ENCODE measurements at places on chromosomes 6 and 20. TPM values are rescaled to one million over a fixed set of nuclear protein-coding genes. Genes with fewer than 3 reads are reported as not detected.

TTLL9 gene
- total RNA-seq: not detected

TREML1 gene
- not detected for total RNA-seq

FBXO9 gene
- total RNA-seq: 18.9 TPM

MTFR2 gene
- total RNA-seq: 0.76 TPM

PXDC1 gene
- 71.8 TPM for total RNA-seq

DDO gene
- total RNA-seq: 3.3 TPM

MACROD2 gene
- total RNA-seq: 0.25 TPM

GNAS-AS1 gene
- total RNA-seq: under 0.01 TPM

LY6G6C gene
- total RNA-seq: not detected

F13A1 gene
- total RNA-seq: not detected

ARFGEF2 gene
- total RNA-seq: 60.6 TPM

DPPA5 gene
- total RNA-seq: not detected

DSE gene
- total RNA-seq: 6.8 TPM

AIF1 gene
- 0.13 TPM for total RNA-seq

DNA sequence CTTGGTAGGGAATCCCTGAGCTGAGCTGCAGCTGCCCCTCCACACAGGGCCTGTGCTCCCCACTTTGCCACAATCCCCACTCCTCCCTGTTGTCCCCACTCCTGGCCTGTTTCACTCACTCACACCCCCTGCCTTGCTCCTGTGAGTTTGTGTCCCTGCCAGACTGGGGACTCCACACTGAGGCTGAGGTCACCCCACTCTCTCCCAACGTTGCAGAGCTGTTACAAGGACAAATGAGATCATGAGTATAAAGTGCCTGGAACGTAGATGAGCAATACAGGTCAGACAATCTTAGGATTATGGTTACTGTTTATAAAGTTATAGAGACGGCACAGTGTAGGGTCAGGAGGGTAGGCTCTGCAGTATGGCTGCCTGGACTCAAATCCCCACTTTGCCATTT, 426.0 kb upstream of the SULF2 start:
- DNase-seq: no peak

DNA sequence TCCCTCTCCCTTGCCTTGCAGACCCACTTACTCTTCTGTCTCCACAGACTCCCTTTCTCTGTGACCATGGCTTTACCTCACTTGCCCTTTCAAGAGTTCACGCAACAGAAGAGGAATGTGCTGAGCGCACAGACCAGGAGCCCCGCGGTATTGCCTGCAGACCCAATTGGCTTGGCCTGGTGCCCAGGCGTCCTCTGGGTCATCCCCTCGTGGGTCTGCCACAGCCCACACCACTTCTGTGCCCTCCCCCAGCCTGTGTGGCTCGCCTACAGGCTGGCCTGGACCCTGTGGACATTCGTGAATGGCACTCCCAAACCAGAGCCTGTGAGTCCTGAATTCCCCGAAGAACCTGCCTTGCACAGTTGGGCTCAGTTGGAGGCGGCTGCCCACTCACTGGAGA, 15.3 kb upstream of the NINL start:
- no peak for DNase-seq

DNA sequence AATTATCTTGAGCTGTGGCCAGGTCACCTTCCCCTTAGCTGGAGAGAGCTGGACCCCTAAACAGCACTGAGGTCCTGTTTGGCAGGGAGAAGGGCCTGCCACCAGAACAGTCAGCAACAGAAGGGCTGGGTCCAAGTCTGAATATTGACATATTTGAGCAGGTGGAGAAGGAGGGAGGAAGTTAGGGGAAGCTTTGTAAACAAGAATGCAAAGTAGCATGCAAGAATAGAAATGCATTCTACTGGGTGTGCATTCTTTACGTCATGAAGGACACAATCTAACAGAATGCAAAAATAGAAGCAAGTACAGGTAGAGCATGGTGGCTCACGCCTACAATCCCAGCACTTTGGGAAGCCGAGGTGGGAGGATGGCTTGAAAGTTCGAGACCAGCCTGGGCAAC, 100.5 kb downstream of the QRSL1 start:
- DNase-seq: no peak

DNA sequence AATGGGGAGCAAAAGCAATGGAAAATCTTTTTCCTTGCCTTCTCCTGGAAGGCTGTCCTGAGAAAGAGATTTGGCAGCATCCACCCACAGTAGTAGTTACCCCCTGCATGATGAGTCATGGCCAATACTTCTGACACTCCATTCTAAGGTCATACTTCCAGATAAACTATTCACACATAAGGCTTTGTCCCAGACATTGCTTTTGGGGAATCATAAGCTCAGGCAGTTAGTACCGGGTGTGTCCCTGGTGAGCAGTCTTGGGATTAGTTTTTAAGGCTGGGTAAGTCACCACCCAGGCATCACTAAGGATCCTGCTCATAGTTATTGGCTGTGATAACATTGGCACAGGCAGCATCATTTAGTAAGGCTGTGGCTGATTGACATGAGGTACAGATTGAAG, 160.6 kb upstream of the GGTLC1 start:
- no peak for DNase-seq

GRCh38 chr20:3358676-3359340, 48.7 kb downstream of the DNAAF9 start:
- DNase-seq: no peak

GRCh38 chr6:12010635-12011275, 1.4 kb upstream of the HIVEP1 start:
- no peak for DNase-seq

DNA sequence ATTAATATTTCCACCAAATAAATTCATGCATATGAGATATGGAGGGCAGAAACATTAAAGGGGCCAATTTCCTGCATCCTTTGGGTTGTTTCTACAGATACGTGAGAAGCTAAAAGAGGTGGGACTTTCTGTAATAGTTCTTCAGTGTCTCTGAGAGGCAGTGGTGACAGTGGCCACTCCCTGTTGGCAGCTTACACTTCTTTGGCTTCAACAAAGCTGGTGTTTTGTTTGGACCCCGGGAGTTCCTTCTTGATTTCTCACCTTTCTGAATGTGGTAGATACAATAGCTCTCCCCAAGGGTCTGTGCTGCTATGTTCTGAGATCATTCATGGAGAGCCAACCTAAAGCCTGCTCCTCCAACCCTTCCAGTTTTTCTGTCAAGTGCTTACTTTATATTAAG, 7.8 kb downstream of the PLCB1 start:
- no peak for DNase-seq

DNA sequence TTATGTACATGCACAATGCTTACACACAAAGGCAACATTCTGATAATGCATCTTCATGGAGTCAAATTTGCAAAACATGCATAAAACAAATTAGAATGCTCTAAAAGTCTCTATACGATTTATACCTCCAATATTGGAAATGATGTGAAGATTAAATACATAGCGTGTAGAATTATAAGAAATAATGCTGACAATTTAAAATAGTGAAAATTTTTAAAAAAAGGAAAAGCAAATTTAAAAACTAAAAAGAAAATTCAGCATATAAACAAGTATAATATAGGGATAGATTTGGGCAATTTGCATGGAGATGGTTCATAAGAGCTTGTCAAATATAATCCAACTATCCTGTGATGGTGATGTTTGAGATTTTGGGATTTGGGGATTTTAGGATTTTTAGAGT, 14.9 kb downstream of the TCF21 start:
- no peak for DNase-seq

- DNase-seq: no peak
These were observed 88.9 kb upstream of the FOXP4 start for GRCh38 chr6:41457303-41457670.

DNA sequence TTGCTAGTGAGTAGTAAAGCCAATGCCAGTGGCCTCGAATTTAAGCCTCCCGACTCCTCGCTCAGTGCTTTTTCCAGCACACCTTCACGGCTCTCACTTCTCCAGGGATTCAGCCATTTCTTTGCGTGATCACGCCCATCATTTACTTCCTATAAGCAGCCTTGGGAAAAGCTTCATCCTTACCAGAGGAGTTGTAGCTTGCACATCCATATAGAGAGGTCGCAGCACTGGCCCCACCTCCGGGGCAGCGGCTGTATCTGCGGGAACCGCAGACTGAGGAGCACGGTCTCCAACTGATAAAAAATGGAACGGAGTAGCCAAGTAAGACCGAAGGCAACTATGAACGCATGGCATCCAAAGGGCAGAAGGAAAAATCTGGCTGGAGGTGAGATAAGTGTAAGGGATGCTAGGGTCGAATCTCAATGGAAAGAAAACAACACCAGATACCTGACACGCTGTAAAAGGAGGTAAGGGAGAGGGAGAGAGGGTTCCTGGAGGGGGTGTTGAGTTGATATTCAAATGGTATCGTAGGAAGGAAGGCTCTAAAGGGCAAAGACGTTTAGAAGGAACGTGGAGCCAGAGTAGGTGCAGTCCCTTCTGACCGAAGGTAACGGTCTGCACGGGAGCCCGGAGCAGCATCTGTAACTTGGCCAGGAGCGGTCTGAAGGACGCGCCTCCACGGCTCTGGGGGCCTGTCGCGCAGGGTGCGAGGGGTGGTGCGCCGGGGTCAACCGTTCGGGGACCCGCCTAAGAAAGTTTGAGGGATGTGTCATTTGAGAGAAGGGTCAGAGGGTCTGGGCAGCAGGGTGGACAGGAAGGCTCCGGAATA, 640 bp downstream of the NFS1 start:
- DNase-seq: no peak

GRCh38 chr20:59603781-59604541, at the start of gene PHACTR3:
Gene PHACTR3 (plus strand): TSS chr20:59604540. CDS start chr20:59605015, 475 bp downstream.
- DNase-seq: no peak

DNA sequence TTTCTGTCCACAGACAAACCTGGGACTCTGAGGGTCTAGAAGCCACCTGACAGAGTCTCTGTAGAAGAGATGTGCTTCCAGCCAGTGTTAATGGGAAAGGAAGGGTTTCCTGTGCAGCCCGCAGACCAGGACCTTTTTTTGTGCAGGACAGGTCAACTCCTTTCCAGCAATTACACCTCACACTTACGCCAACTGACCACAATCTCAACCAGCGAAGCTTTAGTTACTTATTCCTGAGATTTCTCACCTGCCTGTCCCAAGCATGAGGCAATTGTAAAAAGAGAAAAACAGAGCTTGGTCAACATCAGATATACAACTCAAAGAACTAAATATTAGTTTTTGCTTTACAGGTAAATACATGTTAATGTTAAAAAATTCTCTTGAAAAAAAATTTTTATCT, 393.8 kb upstream of the ID4 start:
- no peak for DNase-seq

GRCh38 chr20:10654250-10654610, 19.6 kb downstream of the JAG1 start:
- no peak for DNase-seq

DNA sequence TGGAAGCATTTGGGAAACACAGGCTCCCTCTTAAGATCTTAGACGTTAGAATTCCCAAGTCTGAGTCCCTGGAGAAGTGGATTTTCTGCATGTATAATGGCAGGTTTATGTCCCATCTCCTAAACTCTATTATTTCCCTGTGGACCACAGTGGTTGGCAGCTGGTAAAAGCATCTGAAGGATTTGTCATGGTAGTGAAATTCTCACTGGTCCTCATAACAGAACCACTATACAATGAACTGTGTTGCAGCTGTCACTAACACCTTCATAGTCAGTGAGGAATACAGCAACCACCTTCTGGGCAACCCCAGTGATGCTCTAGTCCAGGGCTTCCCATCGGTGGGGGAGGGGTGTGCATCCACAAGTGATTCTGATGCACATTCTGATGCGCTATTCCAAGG, 396.9 kb downstream of the ZFAND3 start:
- DNase-seq: no peak

- no peak for DNase-seq
These were observed 136.3 kb upstream of the SLC22A23 start for GRCh38 chr6:3593161-3593560.

GRCh38 chr20:19880256-19881079, 122.4 kb downstream of the RIN2 start:
- no peak for DNase-seq

GRCh38 chr20:4812641-4813075, 90.9 kb downstream of the PRND start:
- DNase-seq: no peak

- DNase-seq: peak; percentile 68
These were observed 84.4 kb downstream of the INSM1 start for GRCh38 chr20:20452254-20452676.

GRCh38 chr6:121497970-121498375, 62.5 kb downstream of the GJA1 start:
- DNase-seq: no peak

DNA sequence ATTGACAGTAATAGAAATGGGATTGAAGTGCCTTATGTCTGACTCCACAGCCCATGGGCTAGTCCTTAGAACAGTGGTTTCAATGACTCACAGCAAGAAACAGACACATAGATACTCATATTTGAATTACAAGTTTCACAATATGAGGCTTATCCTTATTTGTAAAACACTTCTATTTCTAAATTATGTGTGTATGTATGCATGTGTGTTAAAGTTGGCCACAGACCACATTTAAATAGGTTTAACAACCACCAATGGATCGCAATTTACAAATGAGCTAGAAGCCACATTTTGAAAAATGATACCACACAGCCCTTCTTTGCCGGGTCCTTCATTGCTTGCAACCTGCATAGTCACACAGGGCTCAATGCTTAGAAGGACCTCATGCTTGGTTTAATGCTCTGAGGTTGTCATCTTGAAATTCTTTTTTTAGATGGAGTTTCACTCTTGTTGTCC, 157.8 kb upstream of the PREP start:
- DNase-seq: no peak

GRCh38 chr6:110629153-110629552, 152.7 kb upstream of the SLC22A16 start:
- no peak for DNase-seq

DNA sequence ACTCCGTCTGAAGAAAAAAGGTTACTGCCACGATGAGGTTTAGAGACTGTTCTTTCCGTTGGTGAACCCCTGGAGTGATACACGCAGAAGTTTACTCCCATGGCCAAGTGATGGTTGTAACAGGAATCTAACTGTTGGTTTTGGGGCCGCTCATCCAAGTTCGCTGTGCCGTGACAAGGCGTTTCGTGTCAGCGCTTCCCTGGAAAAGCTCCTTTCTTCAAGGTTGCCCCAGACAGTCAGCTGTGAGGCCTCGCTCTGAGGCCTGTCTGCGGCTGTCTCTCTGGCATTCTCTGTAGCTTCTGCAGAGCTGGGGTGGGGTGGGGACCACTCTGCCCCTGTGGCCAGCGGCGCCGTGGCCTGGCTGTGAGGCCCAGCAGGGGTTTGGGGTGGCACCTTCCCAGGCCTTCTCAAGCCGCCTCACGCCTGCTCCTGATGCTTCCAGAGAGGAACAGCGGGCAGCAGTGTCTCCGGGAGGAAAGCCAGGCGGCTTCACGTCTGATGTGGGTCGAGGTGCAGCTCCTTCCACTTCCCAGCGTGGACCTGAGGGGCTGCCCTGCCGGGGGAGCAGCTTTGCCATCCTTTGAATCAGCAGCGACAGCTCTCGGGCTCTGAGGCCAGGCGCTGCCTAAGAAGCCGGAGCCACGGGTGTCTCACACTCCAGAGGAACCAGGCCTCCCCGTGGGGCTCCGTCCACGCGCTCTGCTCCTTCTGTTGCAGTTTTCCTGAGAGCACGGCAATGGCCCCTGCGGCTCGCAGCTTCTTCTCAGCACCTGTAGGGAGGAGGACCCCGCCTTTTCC, 76.2 kb downstream of the SMOC2 start:
- no peak for DNase-seq

- no peak for DNase-seq
These were observed 24.6 kb downstream of the TBX18 start for GRCh38 chr6:84739866-84740208.

- DNase-seq: no peak
These were observed 30.0 kb downstream of the DACT2 start for GRCh38 chr6:168289571-168289962.

- DNase-seq: no peak
These were observed 127.3 kb downstream of the TENT5A start for GRCh38 chr6:81625216-81625615.
